Activated gamma-delta T cell treated with anti-CD3 and anti-CD28 coated beads, Interleukin-2, amount 50 U/mL, for 16 hours (primary cell): ENCODE measurements at places on chromosomes 3 and 15.

DNA sequence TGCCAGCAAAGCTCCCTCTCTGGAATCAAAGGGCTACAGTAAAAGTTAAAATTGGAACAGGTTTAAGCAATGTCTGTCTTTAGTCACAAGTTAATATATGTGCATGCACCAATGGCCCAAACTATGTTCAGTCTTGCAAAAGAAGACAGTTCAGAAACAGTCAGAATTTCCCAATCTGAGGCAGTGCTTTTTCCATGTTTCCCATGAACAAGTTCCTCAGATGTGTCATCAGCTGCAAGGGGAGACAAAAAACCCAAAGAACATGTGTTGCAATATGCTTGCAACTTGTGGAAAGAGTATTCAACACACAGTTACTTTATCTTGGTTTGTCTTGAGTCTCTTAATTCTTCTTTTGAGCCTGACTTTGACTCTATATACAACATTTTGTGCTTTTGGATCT lies 148.4 kb downstream of the USP13 start:
- DNase-seq: no peak

GRCh38 chr3:8464668-8465067 lies 37.0 kb upstream of the LMCD1 start:
- no peak for DNase-seq

GRCh38 chr3:31766669-31767068 lies 214.4 kb downstream of the OSBPL10 start:
- DNase-seq: no peak

DNA sequence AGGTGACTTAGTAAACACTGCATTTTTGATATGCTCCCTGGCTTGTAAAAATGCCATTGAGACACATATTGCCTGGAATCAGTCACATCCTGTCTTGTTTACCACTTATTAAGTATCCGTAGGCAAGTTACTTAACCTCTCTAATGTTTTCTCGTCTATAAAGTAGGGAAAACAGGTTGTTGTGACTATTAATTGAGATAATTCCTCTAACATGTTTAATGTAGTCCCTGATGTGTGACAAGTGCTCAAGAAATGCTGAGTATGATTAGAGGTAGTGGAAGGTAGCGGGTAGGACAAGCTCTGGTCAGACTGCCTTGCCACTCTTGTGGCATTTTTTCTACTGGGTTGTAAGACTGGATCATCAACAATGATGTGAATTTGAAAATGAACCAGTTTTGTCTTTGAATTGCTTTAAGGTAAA lies 54.1 kb downstream of the NFKBIZ start:
- DNase-seq: no peak

DNA sequence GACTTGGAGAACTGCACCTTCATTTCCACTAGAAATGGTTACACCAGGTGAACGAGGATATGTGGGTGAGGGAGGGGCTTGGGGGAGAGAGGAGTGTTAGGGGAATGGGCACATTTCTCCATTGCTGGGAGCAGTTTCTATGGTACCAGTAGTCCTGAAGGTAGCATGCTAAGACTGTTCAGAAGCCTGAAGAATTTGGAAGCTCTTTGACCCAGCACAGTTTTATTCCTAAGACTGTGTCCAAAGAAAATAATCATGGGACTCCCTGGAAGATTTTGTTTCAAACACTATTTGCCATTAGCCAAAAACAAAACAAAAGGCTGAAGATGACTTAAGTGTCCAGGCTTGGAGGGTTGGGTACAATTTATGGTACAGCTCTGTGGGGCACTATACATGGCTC lies 32.1 kb downstream of the ST6GAL1 start:
- no peak for DNase-seq

- DNase-seq: no peak
Measured at GRCh38 chr15:58704155-58704865, 45.2 kb downstream of the ADAM10 start.

DNA sequence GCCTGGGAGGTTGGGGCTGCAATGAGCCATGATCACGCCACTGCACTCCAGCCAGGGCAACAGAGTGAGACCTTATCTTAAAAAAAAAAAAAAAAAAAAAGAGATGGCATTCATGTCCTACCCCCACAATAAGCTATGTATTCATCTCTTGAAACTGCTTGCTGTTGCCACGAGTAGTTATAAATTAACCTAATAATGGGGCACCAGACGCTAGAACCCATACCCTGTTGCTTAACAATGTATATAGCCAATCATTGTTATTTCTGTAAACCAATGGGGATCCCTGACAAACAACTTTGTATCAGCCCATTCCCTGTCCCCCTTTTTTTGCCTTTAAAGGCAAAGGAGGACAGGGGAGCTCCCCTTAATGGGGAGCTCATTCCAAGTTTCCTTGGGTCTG lies 2.8 kb upstream of the LACTB start:
- no peak for DNase-seq

- no peak for DNase-seq
Measured at GRCh38 chr3:191624299-191624698, 163.3 kb downstream of the PYDC2 start.

DNA sequence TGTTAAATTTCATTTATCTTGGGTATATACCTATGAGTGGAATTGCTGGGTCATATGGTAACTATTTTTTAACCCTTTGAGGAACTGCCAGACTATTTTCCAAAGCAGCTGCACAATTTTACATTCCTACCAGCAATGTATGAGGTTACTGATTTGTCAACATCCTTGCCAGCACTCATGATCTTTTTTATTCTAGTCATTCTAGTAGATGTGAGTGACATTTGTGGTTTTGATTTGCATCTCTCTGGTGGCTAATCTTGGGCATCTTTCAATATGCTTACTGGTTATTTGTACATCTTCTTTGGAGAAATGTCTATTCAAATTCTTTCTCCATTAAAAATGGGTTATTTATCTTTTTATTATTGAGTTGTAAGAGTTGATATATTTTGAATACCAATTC lies 21.3 kb upstream of the LRRC58 start:
- DNase-seq: no peak

DNA sequence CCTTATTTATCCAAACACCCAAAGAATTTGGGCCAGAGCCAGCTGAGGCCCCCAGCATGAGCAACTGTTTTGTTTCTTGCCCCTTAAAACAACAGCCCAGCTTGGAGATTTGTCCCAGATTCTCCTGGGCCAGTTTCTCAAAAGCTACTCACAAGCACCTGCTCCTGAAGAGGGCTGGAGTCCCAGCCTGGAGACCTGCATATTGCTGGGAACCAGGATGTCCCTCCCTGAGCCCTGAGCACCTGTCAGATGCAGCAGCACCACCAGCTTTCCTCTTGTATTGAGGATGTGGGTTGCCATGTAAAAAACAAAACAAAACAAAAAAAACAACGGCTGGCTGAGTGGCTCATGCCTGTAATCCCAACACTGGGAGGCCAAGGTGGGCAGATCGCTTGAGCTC lies 7.0 kb upstream of the RFT1 start:
- DNase-seq: no peak

DNA sequence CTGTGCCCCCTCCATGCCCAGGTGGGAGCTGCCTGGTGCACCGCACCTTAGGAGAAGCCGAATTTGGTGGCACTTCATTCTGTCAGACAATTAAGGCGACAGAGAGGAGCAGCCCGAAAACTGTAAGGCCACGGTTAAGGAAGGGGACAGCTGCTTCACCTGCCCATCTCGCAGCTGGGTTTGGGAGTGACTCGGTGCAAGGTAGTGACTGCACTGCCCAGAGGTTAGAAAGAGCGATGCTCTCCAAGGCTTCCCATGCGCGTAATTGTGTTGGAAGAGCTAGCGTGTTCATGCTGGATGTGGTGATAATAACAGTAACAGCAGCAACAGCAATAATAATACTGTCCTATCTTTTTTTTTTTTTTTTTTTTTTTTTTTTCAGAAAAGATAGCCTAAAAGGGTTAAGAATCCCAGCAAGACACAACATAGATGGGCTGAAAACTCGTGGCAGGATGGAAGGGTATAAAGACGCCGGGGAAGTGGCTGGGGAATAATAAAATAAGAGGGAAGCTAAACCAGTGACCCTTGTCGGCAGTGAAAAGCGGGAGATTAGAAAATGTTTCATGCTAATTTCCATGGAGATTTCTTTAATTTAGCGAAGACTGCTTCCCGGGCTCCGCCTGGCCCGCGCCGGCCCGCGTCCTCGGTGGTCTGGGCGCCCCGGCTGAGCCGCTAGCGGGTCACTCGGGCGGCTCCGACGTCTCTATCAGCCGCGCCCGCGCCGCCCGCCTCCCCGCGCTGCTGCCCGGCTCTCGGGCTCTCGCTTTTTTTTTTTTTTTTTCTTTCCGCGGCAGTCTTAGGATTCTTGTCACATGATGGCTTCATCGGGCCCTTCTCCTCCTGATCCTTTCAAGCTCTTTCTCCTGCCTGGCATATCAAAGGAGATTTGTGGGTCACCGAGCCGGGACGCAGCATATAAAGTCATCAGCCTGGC lies 617.1 kb downstream of the NR2F2 start:
- no peak for DNase-seq

GRCh38 chr3:197007953-197008352 lies 21.7 kb downstream of the MELTF start:
- DNase-seq: no peak

DNA sequence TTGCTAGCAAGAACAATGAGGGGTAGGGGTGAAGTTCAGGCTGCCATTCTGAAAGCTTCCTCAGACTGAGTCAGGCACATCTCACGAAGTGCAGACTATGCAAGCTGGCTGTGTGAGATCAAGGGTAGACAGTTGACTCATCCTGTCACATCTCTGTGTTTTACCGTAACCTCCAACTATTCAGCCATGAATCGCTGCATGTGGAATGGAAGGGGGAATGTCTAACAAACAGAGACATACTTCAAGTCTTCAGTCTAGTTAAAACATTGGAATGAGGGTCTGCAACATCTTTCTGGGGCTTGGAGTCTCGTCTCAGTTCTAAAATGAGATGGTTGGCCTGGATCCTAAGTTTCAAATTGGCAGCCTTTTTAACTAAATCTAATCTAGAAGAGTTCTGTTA lies 25.9 kb downstream of the AGTR1 start:
- DNase-seq: no peak

GRCh38 chr3:167829071-167829470 lies 93.5 kb downstream of the SERPINI1 start:
- no peak for DNase-seq

- DNase-seq: no peak
Measured at GRCh38 chr3:177713928-177714900, 516.9 kb upstream of the TBL1XR1 start.

DNA sequence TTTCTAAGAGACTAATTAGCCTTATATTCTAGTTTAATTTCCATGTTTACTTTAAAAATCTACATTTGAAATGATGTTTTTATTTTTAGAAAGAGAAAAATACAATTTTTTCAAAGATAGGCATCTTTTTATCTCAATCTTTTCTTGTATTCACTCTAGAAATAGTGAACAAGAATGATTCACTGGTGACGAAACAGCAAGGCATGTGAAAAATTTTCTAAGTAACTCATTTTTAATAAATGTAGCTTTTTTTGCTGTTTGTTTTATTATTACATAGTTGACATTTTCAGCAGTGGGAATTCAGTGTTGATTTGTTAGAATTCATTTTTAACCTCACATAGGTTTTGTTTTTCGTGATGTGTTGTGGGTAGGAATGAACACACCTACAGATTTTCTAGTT lies 1226.4 kb downstream of the NSUN3 start:
- DNase-seq: no peak

GRCh38 chr3:64673159-64673715 lies 14.6 kb downstream of the ADAMTS9 start:
- DNase-seq: no peak

GRCh38 chr3:107981471-107982111 lies 109.2 kb downstream of the CD47 start:
- DNase-seq: no peak

DNA sequence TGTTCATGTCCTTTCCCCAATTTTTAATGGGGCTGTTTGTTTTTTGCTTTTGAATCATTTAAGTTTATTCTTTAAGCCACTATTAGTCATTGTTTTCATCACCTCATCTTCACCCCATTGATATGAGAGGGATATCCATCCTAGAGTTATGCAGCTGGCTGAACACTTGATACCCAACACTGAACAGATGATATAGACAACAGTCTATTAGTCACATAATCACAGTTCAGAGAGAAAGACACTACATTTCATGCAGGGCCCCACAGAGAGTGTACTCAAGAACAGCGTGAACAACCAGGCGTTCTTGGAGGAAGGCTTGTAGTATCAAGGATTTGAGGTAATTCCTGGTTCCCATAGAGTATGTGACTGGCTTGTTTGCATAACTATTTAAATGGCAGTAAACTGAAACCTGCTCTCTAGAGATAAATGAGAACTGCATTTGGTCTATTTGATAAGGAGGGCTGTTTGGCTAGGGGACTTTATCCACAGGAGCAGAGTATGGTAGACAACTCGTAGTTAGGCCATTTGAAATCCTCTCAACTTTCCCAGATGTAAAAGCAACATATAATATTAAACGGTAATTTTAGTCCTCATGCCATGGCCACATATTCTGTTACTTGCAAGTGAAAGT lies 618.7 kb downstream of the SI start:
- DNase-seq: no peak

GRCh38 chr3:38611866-38612265 lies 37.6 kb downstream of the SCN5A start:
- DNase-seq: no peak

DNA sequence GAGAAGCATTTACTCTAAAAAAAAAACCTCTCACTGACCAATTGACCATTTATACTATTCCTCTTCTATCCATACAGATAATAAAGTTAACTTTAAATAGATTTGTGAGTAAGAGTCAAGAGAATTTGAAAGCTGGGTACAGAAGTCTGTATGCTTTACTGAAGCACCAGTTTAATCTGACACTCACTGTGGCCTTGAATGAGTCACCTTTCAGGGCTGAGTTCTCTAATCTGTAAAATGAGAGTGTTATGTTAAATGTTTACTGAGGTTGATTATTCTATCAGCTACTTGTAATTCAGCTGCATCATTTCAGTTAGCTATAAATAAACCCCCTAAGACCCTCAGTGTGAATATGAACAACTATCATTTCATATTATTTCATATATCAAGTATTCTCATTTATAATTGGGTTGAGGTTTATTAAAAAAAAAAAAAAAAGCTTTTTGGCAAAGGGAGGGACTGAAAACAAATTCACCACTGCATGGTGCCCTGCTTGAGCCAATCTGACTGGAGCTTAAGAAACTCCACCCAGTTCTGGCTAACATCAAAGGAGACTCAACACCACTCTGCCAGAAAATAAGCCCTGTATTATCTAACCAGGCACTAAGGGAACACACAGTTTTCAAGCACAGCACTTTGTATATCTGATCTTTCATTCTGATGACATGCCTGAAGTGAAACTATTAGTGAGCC lies 2.8 kb downstream of the MAP4 start:
- DNase-seq: no peak

- no peak for DNase-seq
Measured at GRCh38 chr15:59335207-59335786, 37.4 kb downstream of the MYO1E start.
